ENCODE measurements at places on chromosomes 2 and 18.

- no peak for DNase-seq
Measured at GRCh38 chr2:201411421-201411820, 39.8 kb downstream of the TRAK2 start.

DNA sequence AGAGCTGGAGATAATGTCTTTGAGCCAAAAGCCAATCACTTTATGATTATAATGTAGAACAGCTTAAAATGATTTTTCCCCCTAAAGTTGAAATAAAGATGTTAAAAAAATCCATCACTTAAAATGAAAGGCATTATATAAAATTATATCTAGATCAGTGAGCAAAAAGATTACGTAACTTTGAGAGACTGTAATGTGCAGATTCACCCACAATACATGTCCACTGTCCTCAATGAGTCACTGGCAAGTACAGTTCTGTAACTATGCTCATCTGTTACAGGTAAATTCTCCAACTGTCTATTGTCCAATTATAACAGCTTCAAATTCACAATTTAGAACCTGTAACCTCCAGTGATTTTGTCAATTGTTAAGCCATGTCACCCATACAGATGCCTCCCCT, 19.0 kb downstream of the FAM161A start:
- DNase-seq: no peak

DNA sequence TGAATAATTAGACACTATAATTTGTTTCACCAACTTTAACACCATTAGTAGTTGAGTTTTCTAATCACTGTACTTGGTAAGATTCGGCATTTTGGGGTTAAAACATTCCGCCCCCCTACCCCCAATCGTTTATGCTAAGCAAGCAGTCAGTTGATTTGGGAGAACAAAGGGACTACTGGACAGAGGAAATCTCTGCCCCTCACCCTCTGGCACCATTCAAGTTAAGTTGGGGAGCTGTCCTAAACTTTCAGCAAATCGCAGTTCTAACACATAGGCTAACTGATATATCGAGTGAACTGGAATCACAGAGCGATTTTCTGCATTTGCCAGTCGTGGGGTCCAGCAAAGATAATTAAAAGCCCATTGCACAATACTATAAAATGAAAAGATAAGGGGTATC, 5.6 kb downstream of the KLF7 start:
- no peak for DNase-seq

- peak; percentile 51 for DNase-seq
Measured at GRCh38 chr2:239164335-239164871, 236.4 kb downstream of the HDAC4 start.

DNA sequence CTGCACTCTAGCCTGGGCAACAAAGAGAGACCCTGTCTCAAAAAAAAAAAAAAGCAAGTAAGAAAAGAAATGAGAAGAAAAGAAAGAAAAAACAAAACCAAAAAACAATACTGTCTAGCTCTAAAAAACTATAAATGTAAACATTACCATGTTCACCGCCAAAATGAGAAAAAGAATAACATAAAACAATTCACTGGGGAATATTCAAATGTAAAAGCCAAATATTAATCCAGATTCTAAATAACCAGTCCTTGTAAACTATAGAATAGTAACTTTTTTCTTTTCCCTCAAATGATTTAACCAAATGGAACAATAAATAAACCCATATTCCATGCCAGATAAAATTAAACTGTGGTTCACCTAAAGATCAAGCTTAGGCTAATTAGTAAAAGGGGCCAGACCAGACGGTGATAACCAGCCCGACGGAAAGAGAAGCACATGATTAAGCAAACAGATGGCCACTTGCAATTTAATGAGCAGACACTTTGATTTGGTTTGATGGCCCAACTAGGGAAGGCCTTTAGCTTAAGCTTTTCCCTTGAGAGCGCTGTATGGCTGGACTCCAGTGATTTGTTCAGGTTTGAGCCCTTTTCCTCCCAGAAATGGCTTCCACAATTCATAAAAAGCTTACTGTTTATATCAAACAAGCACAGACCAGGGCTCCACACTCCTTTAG, 39.4 kb upstream of the ZNF397 start:
- no peak for DNase-seq

DNA sequence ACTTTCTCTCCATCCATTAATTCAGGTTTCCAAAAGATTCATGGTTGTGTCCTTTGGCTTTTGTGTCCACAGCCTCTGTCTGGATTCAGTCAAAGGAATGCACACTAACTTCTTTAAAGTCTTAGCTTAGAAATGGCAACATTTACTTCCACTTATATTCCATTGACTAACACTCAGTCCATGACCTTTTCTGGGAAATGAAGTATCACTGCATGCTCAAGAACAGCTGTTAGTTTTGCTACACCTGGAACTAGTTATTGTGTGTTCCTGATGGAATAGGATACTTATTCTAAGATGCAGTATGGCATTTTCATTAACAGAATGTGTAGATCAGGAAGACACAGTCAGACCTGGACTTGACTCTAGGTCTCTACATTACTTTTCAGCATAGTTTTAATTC, 88.8 kb downstream of the KYNU start:
- no peak for DNase-seq
